ENCODE measurements at places on chromosomes 2 and 18.

DNA sequence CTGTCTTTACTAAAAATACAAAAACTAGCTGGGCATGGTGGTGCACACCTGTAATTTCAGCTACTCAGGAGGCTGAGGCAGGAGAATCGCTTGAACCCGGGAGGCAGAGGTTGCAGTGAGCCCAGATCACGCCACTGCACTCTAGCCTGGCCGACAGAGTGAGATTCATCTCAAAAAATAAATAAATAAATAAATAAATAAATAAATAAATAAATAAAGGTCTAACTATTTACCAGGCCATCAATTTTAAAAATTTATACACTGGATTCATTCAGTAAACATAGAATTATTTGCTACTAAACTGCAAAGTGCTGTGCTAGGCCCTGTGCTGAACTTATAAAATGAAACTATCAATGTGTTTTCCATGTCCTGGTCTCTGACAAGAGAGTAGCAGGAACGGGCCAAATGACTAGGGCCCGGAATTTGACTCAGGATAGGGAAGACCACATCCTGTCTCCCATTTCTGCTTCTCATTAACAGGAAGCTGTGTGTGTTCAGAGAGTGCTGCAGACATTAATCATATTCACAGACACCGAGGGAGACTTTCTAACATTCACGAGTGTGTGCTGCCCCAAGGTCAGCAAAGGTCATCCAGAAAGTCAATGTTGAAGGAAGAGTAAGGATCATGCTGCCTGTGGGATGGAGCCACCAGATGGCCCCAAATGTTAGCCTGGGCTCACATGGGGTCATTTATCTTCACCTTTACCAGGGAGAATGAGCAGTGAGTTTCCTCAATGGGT is 95.8 kb downstream of the SPP2 start:
- DNase-seq: peak; percentile 94

- DNase-seq: no peak
These were observed 452.6 kb upstream of the TRIB2 start for GRCh38 chr2:12264146-12264545.

DNA sequence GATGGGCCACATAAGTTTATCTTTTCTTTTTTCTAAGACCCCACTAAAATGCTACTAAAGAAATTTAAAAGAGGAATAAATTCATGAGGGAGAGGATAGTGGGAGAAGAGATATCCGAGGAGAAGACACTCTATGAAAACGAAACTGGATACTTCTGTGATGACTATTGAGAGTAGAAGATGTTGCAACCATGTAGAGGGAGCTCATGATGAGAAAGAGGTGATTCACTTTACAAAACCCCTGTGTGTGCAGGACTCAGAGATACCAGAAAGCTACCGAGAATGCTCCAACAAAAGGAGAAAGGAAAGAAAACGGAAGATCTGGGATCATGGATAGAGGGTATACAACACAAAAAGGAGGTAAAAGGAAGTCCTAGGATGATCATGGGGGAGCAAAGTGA is 34.9 kb downstream of the SLC38A11 start:
- peak; percentile 90 for DNase-seq

DNA sequence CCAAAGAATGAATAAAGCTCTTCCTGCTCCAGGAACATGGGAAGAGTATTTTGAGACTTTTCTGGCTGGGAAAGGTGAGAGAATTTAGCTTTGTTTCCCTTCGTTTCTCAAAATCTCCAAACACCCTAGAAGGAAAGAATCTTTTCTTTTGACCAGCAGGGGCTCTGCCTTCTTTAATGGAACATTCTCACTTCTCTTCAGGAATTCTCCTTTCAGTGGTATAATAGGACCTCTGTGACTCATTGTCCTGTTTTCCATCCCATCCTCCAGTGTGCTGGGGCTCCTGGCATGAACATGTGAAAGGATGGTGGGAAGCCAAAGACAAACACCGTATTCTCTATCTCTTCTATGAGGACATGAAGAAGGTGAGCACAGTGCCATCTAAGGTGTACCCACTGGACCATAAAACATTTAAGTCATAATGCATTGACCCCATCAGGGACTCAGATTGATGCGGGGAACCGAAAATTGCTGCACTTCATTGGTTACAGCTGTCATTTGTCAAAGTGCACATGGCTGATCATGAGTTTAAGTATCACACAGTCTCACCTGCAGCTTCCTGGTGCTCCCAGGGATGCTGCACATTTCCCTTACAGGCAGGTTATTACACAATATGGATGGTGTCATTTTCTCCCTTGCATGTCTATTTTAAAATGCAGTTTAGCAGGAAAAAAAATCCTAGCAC is 5.5 kb downstream of the SULT1C4 start:
- DNase-seq: no peak

- DNase-seq: no peak
These were observed 2.6 kb downstream of the INHA start for GRCh38 chr2:219574484-219575311.

DNA sequence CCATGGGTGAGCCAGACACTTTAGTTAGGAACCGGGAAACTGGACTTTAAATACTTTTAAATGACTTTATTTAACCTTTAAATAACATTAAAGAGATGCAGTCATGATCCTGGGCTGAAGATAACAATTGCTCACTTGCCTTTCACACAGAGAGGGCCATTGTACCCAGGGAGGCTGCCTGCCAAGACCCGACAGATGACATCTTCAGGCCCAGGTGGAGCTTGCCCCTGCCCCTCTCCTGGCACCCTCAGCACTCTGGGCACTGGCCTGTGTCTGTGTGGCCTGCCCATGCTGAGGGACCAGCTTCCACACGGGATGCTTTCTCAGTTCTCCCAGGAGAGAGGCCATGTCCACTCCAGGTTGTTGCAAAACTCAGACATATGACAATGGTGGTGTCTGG is 216.4 kb upstream of the MYT1L start:
- DNase-seq: no peak

- DNase-seq: no peak
These were observed 35.2 kb upstream of the CDH19 start for GRCh38 chr18:66638856-66639629.

GRCh38 chr2:186456941-186457340 is 29.1 kb upstream of the ZC3H15 start:
- DNase-seq: peak; percentile 87

- no peak for DNase-seq
These were observed 65.0 kb downstream of the MYCN start for GRCh38 chr2:16005389-16005788.

- DNase-seq: peak; percentile 46
These were observed 141.9 kb downstream of the RHBDD1 start for GRCh38 chr2:226977775-226978190.

- DNase-seq: no peak
These were observed 309.9 kb upstream of the ZNF521 start for GRCh38 chr18:25661831-25662230.

DNA sequence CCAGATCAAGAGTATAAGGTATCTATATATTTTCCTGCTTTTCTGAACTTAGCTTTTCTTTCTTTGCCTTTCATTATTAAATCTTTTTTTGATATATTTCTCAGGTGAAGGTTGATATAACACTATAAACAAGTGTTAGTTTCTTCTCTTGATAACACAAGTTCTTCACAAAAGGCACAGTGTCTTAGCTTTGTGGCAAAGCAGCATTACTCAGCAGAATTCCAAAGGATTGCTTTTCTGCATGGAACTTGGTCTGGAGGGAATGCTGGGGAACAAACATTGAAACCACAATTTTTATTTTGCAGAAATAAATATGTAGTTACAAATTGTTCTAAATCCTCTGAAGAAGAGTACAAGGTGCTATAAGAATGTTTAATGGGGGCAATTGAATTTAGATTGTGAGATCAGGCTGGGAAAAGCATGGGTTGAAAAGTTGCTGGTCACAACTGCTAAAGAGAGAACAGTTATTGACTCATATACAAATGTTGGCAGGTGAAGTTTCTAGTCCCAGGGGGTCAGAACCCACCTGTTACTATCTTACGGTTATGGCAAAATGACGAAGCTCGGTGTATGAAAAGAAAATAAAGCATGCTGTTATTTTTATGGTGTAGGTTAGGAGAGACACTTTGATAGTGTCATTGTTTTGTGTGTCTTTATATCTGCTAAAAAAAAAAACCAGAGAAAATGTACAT is 68.2 kb downstream of the UBR3 start:
- DNase-seq: peak; percentile 44

DNA sequence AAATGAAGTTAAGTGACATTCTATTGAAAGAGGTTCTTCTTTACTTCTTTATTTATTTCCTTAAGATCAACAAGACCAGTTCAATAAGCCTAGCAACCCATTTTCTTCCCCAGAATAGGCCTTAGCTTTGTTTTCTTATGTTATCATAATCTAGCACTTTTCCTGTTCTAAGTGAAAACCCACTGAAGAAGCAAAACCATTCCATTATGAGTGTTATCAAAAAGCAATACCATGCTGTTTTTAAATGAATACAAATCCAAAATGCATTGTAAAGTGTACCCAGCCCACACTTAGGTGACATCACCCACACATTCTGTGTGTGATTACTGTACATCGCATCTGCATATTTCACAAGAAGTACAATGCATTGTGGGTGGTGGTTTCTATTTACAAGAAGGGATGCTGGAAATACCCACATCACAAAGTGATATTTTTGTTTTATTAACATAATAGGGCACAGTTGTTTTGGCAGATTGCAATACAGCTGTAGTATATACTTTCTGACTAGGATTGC is 679.5 kb downstream of the KCNJ3 start:
- DNase-seq: peak; percentile 2

DNA sequence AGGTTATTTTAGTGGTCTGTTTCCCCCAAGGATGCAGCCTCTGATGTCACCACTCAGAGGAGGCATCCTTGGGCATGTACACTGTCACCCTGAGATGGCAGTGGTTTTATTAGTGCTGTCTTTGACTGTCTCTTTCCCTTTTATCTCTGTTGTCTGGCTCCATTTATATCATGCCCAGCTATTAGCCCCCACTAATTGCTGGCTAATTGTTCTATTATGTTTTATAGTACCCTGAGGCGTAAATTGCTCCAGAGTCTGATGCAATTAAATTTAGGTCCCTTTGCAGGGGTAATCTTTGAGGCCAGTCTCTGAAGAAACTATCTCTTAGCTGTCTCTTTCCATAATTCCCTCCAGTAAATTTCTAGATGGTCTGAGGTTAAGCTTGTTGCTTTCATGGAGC is 301.0 kb upstream of the KLHL29 start:
- DNase-seq: no peak

- DNase-seq: no peak
These were observed 4.9 kb upstream of the GPC1 start for GRCh38 chr2:240430595-240430994.

- no peak for DNase-seq
These were observed 43.1 kb downstream of the AQP12A start for GRCh38 chr2:240734756-240735155.

DNA sequence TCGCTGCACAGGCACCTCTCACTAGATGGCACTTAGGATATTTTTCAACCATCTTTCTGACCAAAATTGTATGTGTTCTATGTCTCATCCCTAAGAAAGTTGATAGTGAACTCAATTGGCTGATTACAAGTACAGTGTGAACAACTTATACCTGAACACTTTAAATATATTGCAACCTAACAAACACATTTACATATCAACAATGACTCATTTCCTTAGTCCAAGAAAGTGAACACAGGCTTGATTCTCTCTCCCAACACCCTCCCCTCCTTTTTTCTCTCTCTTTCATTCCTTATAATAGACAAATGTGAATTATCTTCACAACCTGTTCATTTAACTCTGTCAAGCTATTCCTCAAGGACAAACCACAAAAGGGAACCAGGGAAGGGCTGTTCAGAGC is 192.0 kb downstream of the SLC8A1 start:
- DNase-seq: no peak

DNA sequence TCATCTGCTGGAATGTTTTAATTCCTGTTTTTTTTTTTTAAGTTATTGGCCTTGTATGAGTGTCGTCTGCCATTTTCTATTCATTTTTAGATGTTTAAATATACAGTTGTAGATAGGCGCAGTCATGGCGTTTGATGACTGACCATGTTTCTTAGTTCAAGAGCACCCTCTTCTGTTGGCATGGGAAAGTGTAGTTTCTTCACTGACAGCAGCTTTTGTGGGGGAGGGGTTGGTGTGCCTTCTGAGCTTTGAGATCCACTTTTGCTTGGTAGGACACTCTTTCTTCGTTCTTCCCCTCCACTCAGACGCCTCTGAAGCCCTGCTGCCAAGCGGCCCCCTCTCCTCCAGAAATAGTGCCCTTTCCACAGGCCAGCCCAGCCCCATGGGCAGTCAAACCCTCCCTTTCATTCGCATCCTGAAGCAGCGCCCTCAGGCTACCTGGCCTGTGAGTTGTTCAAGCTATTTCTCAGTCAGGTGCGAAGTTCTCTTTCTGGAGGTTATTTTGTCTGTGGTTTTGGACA is 492.0 kb downstream of the TNS1 start:
- peak; percentile 86 for DNase-seq

- DNase-seq: no peak
These were observed 223.8 kb downstream of the CMPK2 start for GRCh38 chr2:6641956-6642355.

GRCh38 chr18:60935041-60935910 is 398.0 kb upstream of the CDH20 start:
- DNase-seq: peak; percentile 0

DNA sequence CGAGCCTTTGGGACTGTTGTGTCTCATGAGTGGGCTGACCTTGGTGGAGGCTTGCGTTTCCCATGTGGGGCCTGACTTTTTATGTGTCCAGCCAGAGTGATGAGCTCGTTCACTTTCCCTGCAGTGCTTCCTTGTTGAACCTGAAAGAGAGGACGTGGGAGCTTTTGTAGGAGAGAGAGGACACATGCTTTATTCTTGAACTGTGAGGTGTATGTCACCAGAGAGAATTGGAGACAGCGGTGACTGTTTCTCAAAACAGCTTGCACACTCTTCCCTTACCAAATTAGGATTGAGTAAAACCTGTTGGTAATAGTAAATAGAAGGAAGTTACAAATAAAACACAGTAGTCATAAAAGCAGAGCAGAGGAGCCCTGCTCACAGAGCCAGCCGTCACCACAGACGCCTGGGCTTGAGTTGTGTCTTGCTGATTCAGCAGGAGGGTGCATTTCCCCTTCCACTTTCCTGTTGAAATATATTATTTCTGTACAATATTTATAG is 60.7 kb downstream of the INPP4A start:
- DNase-seq: no peak

DNA sequence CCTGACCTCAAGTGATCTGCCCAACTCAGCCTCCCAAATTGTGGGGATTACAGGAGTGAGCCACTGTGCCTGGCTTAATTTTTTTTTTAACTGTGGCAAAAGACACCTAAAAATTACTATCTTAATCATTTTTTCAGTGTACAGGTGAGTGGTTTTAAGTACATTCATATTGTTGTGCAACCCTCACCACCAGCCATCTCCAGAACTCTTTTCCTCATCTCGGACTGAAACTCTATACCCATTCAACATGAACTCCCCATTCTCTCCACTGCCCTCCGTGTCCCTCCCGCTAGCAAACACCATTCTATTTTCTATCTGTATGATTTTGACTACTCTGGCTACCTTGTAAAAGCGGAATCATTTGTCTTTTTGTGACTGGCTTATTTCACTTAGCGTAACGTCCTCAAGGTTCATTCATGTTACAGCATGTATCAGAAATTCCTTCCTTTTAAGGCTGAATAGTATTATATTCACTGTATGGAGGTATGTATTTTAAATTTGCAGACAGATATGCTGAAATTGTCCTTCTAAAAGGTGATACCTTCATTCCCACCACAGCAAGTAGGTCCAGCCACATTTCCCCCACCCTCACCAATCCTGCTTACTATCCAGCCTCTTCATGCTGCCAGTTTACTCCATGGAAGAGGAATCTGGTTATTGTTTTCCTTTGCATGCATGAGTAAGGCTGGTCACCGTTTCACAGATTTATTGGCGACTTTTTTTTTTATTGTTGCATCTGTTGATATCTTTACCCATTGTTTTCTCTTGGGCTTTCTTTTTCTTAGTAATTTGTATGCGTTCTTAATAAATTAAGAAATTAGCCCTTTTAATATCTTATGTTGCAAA is 40.6 kb upstream of the ANXA4 start:
- DNase-seq: no peak

- DNase-seq: no peak
These were observed 1621.3 kb upstream of the TMEFF2 start for GRCh38 chr2:193816008-193816407.
